ENCODE measurements at places on chromosomes 3 and 15.

GRCh38 chr15:70154718-70155347 lies 57.1 kb upstream of the TLE3 start:
- no peak for DNase-seq

DNA sequence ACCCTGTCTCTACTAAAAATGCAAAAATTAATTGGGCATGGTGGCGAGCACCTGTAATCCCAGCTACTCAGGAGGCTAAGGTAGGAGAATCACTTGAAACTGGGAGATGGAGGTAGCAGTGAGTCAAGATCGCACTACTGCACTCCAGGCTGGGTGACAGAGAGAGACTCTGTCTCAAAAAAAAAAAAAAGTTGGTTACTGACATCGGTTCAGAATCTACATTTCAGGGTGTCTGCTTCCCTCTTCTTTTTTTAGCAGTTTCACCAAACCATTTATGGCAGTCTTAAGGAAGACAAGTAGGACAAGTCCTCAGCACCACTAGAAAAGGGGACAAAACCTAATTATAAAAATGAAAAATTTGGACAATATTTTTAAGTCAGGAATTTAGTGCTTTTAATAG lies 3.3 kb upstream of the USP4 start:
- no peak for DNase-seq

GRCh38 chr3:129514110-129514509 lies 14.3 kb upstream of the RHO start:
- no peak for DNase-seq

- no peak for DNase-seq
Measured at GRCh38 chr3:120802916-120803315, 60.4 kb downstream of the GTF2E1 start.

GRCh38 chr3:133514418-133514817 lies 59.1 kb upstream of the CDV3 start:
- no peak for DNase-seq

- DNase-seq, result no peak
Measured at GRCh38 chr3:104906001-104906639, 460.6 kb upstream of the ALCAM start.

GRCh38 chr15:28954466-28955159 lies 68.8 kb downstream of the APBA2 start:
- no peak for DNase-seq

DNA sequence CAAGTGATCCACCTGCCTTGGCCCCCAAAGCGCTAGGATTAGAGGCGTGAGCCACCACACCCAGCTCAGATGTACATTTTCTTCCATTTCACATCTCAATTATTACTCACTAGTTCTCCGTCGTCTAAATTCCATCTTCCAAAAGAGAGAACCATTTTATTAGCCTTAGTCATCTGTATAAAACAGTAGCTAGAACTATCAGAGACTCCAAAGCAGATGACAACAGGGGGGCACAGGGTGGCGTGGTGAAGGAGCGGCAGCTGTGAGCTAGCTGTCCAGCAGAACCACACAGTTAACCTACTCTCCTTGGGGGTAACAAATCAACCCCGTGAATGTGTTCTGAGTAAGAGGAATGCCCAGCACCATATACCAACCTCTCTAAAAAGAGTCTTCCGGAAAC lies 7.1 kb downstream of the SLC25A20 start:
- DNase-seq, result no peak

- DNase-seq, result no peak
Measured at GRCh38 chr15:82966671-82967071, 14.2 kb upstream of the HOMER2 start.

DNA sequence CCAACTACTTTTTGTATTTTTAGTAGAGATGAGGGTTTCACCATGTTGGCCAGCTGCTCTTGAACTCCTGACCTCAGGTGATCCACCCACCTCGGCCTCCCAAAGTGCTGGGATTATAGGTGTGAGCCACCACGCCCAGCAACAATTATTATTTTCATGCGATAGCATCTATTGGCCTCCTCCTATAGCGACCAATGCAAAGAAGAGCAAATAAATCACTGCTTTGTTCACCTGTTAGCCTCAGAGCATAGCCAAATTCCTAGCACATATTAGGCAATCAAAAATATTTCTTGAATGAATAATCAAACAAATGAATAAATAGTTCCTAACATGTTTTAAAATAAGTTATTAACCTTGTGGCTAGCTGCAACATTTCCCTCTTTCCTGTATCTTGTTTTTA lies 36.8 kb upstream of the TNFSF10 start:
- no peak for DNase-seq

GRCh38 chr15:54109014-54109413 lies 130.8 kb downstream of the UNC13C start:
- no peak for DNase-seq

GRCh38 chr3:193187070-193187722 lies 53.8 kb upstream of the PLAAT1 start:
- no peak for DNase-seq

GRCh38 chr3:108064293-108064887 lies 26.4 kb downstream of the CD47 start:
- no peak for DNase-seq

- no peak for DNase-seq
Measured at GRCh38 chr15:39253552-39253951, 327.3 kb upstream of the THBS1 start.

DNA sequence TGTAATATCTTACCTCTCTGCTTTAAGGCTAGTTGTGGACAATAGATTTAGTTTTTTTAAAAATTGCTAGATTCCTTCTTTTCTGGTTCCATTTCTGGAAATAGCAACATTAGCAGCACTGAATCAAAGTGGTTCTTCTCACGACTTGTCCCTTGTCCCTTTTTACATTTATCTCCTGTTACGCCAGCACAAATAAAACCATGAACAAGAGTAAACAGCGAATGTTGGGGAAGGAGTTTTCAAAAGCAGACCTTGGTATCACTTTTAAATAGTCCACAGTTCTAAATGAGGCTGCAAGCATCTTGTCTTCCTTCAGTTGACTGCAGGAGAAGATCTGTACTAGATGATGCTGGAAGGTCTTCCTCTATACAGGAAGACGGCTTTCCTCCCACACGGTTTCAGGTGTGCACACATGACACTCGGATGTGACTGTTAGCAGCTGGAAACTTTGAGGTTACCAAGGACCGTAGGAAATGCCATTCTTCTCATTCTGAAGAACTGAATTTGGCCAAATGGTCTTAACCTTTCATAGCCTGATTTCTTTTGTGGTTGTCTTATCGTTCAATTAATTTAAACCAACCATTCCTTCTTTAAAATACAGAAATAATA lies 251.0 kb upstream of the ICE2 start:
- DNase-seq, result no peak

- DNase-seq, result no peak
Measured at GRCh38 chr15:29968099-29968894, 114.5 kb upstream of the GOLGA8J start.

DNA sequence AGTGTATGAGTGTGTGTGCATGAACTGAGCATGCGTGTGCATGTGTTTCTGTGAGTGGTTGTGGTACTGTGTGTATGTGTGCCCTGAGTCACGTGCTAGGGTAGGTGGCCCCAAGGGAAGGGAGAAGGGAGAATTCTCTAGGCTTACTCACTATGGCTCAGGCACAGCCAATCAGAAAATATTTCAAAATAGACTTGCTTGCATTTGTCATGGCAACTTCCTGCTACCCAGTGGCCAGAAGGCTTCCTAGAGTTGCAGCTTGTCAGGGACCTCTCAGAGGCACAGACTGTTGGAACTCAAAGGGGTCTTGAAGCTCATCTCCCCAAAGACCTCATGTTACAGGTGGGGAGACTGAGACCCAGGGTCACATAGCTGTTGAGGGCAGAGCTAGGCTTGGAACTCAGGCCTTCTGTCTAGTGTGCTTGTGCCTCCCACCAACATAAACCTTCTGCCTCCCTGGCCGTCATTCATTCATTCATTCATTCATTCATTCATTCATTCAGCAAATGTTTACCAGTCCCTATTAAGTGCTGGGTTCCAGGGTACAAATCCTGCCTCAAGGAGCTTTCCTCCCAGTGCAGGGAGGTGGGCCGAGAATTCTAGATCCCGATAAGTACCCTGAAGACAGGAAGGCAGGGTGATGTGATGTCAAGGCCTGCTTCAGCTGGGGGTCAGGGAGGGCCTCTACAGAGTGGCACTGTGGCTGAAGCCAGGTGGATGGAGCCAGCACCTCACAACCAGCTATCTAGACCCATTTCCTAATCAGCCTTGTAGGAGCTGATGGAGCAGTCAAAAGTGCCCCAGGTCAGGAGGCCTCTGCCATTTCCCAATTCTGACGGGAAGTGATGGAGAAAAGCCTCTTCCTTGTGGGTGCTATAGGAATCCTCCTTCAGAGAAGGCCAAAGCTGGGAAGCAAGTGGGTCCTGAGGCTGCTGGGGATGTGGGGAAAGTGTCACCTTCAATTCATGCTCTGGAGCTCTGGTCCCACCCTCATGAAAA lies 10.9 kb upstream of the RFT1 start:
- DNase-seq, result peak; percentile 83

DNA sequence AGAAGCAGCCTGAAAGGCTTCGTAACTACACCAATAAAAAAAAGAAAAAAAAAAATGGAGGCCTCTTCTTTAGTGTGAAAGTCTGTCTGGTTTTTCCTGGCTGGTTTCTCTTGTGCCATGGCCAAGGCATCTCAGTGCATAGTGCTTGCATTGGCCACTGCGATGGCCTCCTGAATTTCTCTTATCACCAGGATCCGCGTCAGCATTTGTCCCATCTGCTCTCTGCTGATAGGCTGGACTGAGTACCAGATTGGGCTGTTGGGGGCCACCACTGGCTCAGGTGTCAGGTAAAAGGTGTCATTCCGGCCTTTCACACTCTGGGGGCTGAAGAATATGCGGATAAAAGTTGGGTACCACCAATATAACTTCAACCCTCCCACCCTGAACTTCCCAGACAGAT lies 1.1 kb upstream of the IMPDH2 start:
- DNase-seq, result no peak

DNA sequence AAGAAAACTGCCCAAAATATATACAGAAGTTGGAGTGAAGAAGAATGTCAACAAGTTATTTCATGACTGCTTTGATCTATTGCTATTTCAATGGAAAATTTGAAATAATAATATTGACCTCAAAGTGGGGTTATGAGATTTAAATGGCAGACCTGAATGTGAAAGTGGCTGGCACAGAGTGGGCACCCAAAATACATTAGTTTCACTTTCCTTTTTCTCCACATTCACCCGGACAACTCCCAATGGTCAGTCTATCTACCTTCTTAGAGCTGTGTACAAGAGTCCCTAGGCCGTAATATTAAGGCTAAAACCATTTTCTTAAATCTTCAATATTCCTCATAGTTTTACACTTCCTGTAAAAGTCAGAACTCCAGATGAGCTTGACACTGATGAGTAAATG lies 61.6 kb upstream of the ETV5 start:
- DNase-seq, result no peak

DNA sequence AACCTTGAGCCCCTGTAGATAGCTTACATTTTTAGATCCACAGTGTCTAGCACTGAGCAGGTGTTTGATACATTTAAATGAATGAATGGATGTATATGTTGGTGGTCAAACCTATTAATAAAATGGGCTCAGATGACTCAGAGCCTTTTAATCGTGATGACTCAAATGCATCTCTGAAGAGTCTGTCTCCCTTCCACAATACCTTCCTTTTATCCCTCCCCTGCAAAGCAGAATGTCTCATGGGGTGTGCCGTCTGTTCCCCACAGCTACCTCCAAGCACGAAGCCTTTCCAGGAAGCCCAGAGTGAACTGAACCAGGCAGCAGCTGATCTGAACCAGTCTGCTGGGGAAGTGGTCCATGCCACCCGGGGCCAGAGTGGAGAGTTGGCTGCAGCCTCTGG lies 303.5 kb upstream of the TPM1 start:
- DNase-seq, result no peak

DNA sequence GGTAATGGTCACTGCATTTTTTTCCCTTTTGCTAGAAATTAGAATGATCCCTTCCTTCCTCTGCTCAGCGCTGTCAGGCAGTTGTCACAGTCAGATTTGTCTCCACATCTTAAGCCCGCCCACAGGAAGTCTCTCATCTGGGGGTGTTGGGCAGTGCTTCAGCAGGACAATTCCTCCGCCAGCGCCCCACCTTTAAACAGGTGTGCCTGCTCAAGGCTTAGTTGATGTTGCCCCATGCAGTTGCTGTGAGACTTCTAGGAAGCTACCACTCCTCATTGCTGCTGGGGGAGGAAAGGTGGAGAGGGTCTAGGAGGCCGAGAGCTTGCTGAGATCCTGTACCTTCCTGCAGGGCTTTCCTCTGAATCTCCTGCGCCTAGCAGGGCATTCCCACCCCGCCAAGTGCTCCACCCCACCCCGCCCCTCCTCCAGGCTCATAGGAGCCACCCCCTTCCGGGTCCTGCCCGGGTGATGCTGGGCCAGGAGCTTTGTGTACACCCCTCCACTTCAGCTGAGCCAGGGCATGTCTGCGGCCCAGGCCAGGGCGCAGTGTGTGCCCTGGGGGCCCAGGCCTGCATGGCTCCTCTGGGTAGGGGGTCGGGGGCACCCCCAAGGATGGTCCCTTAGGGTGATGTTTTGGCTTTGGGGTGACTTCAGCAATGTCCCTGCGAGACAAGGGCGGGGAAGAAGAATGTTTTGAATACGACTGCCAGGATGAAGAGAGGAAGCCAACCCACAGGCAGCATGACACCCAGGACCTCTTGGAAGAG lies 68.7 kb downstream of the TRAK1 start:
- DNase-seq, result no peak

DNA sequence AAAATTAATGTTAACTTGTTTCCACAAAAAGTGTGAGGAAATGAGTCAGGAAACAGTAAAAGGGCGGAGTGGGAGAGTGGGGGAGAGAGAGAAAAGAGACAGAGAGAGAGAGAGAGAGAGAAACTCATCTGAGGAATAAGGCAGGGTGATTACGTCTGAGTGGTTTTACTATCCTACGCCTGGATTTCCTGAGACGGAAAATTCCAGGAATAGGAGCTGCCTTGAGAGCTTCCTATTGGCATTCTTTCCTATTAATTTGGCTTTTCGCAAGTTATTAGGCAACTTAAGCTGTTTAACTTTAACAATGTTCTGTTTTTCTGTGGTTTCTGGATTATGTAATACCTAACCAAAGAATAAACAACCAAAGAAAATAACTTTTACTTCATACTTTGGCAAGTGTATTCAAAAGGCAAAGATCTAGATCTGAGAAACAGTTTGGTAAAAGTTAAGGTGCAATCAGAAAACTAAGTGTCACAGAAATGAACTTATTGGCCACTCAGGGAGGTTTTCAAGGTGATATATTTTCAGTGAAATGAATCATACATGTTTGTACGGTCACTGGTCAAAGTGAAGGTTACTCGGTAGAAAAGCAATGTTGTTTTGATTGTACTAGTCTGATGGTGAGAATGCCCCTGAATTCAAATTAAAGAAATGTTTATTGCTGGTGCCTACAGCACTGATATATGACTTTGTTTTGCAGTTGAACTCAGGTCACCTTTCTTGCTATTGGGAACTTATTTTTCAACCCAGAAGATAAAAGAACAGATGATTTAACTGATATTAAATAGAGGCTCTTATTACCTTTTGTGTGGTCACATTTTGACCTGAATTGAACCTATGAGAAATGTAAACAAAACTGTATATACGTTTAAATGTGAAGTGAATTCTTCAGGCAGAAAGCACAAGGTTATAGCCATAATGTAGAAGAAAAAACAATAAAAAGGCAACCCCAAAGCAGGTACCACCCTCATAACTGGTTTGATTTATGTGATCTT lies 39.9 kb upstream of the TNFSF10 start:
- no peak for DNase-seq

GRCh38 chr3:52636673-52637072 lies 49.0 kb downstream of the PBRM1 start:
- DNase-seq, result no peak

GRCh38 chr3:180478695-180479094 lies 123.3 kb upstream of the TTC14 start:
- DNase-seq, result no peak
